Vagina (tissue), 2 donors: ENCODE measurements at places on chromosomes 6 and 20. TPM values are rescaled to one million over a fixed set of nuclear protein-coding genes. Genes with fewer than 3 reads are reported as not detected.
A peak's percentile ranks its signal among the peaks of the same experiment; 100 is the strongest.

GRCh38 chr6:153411070-153411648 is 280.1 kb upstream of the RGS17 start:
- H3K4me3 ChIP-seq = no peak overlapping the region
- no peaks in the 10 kb centered on the region for H3K4me1 ChIP-seq
- no peaks in the 10 kb centered on the region for H3K27me3 ChIP-seq
- H3K27ac ChIP-seq = no peak overlapping the region
- no peak for DNase-seq
- H3K36me3 ChIP-seq = no peaks in the 10 kb centered on the region

- H3K4me1 ChIP-seq = peaks cover 17% of the 10 kb centered on the region
- peak overlapping the region; percentile 68 for H3K4me3 ChIP-seq
- no peak for DNase-seq
- H3K27ac ChIP-seq = peak overlapping the region; percentile 72
These were observed 277 bp downstream of the ADGRB3 start for GRCh38 chr6:68635412-68635705.

- H3K27me3 ChIP-seq = no peaks in the 10 kb centered on the region
- no peaks in the 10 kb centered on the region for H3K36me3 ChIP-seq
- no peak for DNase-seq
- H3K4me1 ChIP-seq = no peaks in the 10 kb centered on the region
- H3K27ac ChIP-seq = no peak overlapping the region
- no peak overlapping the region for H3K4me3 ChIP-seq
These were observed 123.6 kb downstream of the FOXA2 start for GRCh38 chr20:22460803-22461202.

DNA sequence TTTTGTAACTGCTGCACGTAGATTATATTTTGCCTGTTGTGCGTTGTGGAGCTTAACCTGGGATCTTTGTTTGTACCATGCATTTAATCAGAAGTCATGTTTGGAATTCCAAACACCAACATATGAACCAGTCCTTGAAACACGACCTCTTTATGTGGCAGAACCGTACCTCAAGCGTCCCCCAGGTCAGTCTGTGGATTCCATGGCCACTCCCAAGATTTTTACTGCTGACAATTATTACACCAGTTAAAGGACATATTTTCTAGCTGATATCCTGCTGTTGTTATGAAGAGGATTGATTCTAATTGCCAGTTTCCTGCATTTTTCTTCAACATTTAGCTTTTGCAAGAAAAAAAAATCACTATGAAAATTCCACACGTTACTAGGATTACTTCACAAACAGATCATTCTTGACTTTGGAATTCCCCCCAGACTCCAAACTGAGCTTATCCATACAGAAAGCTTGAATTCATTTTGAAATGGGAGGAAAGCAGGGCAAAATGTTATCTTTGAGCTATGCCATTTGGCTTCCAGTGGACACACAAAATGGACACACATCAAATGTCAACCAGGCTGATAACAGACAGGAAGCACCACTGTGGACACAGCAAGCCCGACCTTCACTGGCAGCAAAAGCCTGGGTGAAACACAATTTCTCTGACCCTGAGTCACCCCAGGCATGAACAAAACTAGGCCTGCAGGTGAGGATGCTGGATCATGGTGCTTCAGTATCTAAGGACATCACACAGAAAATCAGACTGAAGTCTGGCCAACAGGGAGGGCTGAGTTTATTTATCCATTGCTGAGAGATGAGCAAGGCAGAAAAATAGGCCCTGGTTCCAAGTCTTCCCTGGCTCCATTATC is 542.9 kb upstream of the JAG1 start:
- no peak for DNase-seq
- no peak overlapping the region for H3K4me3 ChIP-seq
- H3K27me3 ChIP-seq = no peaks in the 10 kb centered on the region
- H3K4me1 ChIP-seq = peaks cover 15% of the 10 kb centered on the region
- no peak overlapping the region for H3K27ac ChIP-seq

DNA sequence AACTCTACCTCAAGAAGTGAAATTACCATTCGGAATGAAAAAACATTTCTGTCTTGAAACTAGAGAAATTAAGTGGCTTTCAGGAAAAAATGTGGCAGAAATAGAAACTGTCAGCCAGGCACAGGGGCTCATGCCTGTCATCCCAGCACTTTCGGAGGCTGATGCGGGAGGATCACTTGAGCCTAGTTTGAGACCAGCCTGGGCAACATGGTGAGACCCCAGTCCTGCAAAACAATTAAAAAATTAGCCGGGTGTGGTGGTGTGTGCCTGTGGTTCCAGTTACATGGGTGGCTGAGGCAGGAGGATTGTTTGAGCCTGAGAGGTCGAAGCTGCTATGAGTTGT is 7.1 kb upstream of the TMEM181 start:
- DNase-seq = no peak
- H3K27ac ChIP-seq = no peak overlapping the region
- no peaks in the 10 kb centered on the region for H3K36me3 ChIP-seq
- no peak overlapping the region for H3K4me3 ChIP-seq
- peaks cover 10% of the 10 kb centered on the region for H3K4me1 ChIP-seq
- no peaks in the 10 kb centered on the region for H3K27me3 ChIP-seq

- H3K4me3 ChIP-seq = peak overlapping the region; percentile 68
- H3K4me1 ChIP-seq = peaks cover 20% of the 10 kb centered on the region
- H3K36me3 ChIP-seq = no peaks in the 10 kb centered on the region
- no peak for DNase-seq
- no peaks in the 10 kb centered on the region for H3K27me3 ChIP-seq
- H3K27ac ChIP-seq = peak overlapping the region; percentile 75
These were observed 2.2 kb downstream of the HMGA1 start for GRCh38 chr6:34238585-34239499.

GRCh38 chr20:46545077-46545826 is 5.2 kb downstream of the OCSTAMP start:
- no peak overlapping the region for H3K4me3 ChIP-seq
- H3K4me1 ChIP-seq = no peaks in the 10 kb centered on the region
- H3K36me3 ChIP-seq = no peaks in the 10 kb centered on the region
- no peak overlapping the region for H3K27ac ChIP-seq
- no peaks in the 10 kb centered on the region for H3K27me3 ChIP-seq

DNA sequence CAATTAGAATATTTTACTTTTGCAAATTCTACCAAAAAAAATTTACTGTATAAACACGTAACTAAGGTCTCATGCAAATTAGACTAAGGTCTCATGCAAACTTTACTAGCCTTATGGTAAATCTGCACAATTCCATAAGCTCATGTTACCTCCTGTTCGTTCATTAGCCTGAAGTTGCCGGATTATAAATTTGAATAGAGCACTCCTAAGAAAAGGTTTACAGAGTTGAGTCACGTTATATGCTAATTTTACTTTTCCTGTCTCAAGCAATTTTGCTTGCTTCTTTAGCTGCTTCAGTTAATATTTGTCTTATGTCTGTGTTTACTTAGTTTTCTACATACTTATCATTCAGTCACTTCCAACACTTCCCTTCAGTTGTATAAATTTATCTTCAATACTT is 1434.0 kb upstream of the EYS start:
- H3K27me3 ChIP-seq = no peaks in the 10 kb centered on the region
- H3K4me1 ChIP-seq = no peaks in the 10 kb centered on the region
- no peak overlapping the region for H3K27ac ChIP-seq
- no peaks in the 10 kb centered on the region for H3K36me3 ChIP-seq
- DNase-seq = no peak
- no peak overlapping the region for H3K4me3 ChIP-seq

DNA sequence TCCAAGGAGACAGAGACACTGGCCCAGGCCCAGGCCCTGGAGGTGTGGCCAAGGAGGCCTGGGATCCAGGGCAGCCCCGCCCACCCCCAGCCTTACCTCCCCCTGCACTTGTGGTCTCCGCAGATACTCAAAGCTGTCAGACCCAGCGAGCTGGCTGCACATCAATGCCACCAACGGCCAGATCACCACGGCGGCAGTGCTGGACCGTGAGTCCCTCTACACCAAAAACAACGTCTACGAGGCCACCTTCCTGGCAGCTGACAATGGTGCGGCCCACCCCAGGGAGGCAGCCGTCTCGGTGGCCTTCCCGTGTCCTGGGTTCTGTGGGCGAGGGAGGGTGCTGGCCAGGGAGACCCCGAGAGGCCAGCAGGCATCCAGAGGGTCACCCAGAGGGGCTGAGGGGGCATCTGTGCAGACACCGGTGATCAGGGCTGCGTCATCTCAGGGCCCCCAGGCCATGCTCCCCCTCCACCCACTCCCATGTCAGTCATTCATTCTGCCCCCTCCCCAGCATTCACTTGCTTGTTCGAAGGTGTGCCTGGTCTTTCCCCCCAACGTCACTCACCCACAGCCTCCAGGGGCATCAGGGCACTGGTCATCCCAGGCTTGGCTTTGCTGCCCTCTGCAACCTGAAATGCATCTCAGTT is 141.3 kb downstream of the TAF4 start:
- no peaks in the 10 kb centered on the region for H3K36me3 ChIP-seq
- H3K27me3 ChIP-seq = no peaks in the 10 kb centered on the region
- DNase-seq = no peak
- no peaks in the 10 kb centered on the region for H3K4me1 ChIP-seq
- no peak overlapping the region for H3K27ac ChIP-seq

DNA sequence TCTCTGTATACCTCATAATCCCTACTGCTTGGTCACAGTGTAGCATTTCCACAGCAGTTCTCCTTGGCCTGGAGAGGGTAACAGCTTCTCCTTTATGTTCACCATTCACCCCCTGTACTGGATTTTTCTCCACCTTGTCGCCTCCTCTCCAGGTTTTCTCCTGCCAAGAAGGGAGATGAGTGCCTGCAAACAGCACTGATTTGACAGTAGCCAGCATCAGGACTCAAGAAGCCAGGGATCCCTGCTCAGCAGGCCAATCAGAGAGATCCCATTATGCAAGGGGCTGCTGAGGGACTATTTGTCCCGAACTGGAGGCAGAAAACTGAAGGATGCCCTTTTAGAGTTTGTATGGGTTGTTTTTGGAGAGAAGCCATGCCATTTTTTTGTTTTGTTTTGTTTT is 68.6 kb upstream of the RIPOR2 start:
- DNase-seq = no peak
- H3K36me3 ChIP-seq = no peaks in the 10 kb centered on the region
- no peak overlapping the region for H3K4me3 ChIP-seq
- H3K27ac ChIP-seq = no peak overlapping the region

DNA sequence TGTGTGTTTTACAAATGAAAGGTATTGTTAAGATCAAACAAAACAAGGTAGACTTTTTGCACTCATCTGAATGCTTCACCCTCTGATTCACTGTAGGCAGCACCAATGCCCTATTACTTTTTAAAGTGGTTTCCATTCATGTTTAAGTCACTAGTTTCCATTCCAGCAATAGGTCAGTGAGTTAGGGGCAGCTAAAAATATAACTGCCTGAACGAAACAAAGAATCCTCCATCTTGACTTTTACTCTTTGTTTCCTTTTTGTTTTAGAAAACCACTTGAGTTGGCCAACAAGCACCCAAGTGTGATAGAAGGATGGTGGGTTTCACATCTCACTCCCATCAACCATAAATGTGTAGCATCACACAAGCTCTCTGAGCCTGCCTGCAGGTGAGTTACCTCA is 25.5 kb downstream of the CLIC5 start:
- H3K4me3 ChIP-seq = no peak overlapping the region
- no peaks in the 10 kb centered on the region for H3K27me3 ChIP-seq
- H3K36me3 ChIP-seq = no peaks in the 10 kb centered on the region
- H3K27ac ChIP-seq = no peak overlapping the region
- DNase-seq = no peak
- no peaks in the 10 kb centered on the region for H3K4me1 ChIP-seq

DNA sequence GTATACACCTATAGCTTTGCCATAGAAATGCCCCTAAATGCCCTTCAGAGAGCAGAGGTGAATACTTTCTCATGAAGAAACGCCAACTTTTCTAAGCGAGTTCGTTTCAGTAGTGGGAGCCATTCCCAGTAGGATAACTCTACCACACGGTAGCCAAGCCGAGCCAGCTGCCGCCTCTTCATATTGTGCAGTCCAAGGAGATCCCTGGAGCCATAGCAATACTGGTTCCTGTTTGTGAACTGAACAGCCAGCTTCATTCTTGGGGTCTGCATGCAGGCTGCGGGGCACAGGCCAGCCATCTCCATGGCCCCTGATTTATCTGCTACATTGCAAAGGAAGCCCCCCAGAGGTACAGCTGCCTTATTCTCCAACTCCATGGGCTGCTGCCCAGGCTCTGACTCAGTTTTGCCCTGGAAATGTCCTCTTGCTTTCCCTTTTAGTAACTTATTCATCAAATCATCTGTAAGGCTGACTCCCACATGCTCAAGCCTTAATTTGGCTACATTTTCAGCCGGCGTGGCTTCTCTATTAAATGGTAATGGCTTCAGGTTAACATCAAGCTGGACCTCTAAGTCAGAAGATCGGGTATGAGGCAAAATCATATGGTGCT is 12.8 kb downstream of the FASTKD5 start:
- no peak overlapping the region for H3K27ac ChIP-seq
- no peak overlapping the region for H3K4me3 ChIP-seq
- DNase-seq = no peak
- H3K36me3 ChIP-seq = no peaks in the 10 kb centered on the region
- no peaks in the 10 kb centered on the region for H3K27me3 ChIP-seq
- peaks cover 15% of the 10 kb centered on the region for H3K4me1 ChIP-seq

DNA sequence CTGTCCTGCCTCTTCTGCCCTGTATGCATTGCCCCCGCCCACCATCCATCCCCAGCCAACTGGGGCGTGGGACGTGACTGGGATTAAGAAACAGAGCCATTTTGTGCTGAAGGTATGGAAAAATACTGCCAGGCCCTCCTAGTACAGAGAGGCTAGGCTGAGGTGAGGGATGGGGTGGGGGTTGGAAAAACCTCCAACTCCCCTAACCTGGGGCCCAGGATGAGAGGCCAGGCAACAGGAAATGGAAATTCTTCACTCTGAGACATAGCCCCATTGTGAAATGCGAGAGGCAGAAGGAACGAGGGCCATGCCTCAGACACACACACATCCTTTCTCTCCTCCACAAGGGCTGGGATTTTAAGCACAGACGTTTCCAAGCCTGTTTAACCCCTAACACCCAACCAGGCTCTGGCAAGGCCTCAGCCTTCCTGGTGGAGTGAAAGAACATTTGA is 19.9 kb downstream of the KCNK5 start:
- no peak overlapping the region for H3K27ac ChIP-seq
- H3K27me3 ChIP-seq = no peaks in the 10 kb centered on the region
- H3K36me3 ChIP-seq = no peaks in the 10 kb centered on the region
- no peak for DNase-seq
- H3K4me1 ChIP-seq = peaks cover 32% of the 10 kb centered on the region

Gene TINAG
- total RNA-seq = not detected

Gene KIF6
- not detected for total RNA-seq

Gene AHI1
- 28.7 TPM for total RNA-seq

Gene ANKEF1
- total RNA-seq = 4.2 TPM

Gene PLN
- 33.9 TPM for total RNA-seq

Gene SLC24A3
- total RNA-seq = 12.3 TPM

Gene BMP7
- 17.2 TPM for total RNA-seq

Gene MAP7
- 9.3 TPM for total RNA-seq

Gene SMAP1
- total RNA-seq = 26.3 TPM
